Activated CD4-positive, alpha-beta T cell treated with anti-CD3 and anti-CD28 coated beads for 1 hour (primary cell): ENCODE measurements at places on chromosomes 13 and 19.

DNA sequence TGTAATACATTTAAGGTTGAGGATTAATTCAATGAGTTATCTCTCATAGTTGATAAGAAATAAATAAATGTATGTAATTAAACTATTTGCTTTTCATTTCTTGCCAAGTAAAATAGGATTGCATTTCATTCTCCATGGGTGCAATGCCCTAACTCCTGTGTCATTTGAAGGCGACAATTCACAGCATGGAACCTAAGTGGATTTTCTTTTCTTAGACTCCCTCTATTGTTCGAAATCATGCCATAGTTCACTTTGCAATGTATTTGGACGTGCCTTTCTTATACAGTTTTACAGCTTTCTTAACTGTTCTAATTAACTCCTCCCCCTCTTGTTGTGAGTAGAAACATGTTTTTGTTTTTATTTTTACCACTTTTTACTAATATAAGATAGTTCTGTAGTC lies 263.0 kb downstream of the B3GLCT start:
- DNase-seq: no peak

DNA sequence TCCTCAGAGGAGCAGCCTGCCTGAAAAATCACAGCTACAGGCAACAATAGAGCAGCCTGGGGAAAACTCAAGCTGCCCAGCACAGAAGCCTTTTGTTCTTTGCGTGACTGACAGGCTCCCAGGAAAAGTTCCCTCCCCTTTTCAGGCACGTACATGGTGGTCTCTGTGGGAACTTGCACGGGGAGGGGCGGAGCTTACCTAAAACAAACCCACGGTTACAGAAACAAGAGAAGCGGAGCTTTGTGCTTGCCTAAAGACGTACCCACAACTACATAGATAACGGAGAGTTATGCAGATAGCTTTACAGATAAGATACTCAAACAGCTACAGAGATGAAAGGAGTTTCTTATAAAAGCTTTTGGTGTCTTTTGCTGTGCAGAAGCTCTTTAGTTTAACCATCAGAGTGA lies 11.4 kb downstream of the ETFB start:
- no peak for DNase-seq

DNA sequence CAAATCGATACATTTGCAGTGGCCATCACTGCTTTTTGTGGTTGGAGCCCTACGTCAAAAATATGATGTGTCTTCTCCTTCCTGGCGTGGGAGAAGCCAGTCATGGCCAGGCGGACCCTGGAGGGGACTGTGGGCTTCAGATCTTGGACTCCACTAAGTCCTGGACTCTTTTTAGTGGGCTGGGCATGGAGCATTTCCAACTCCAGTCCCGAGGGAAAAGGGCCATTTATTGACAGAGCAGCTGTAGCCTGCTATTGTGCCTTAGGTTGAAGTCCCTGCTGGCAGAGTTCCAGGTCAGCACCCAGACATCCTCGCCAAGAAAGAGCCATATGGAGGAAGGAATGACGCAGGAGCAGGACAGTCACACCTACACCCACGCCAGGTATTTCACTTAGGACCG lies 179.2 kb upstream of the ZNF507 start:
- no peak for DNase-seq

DNA sequence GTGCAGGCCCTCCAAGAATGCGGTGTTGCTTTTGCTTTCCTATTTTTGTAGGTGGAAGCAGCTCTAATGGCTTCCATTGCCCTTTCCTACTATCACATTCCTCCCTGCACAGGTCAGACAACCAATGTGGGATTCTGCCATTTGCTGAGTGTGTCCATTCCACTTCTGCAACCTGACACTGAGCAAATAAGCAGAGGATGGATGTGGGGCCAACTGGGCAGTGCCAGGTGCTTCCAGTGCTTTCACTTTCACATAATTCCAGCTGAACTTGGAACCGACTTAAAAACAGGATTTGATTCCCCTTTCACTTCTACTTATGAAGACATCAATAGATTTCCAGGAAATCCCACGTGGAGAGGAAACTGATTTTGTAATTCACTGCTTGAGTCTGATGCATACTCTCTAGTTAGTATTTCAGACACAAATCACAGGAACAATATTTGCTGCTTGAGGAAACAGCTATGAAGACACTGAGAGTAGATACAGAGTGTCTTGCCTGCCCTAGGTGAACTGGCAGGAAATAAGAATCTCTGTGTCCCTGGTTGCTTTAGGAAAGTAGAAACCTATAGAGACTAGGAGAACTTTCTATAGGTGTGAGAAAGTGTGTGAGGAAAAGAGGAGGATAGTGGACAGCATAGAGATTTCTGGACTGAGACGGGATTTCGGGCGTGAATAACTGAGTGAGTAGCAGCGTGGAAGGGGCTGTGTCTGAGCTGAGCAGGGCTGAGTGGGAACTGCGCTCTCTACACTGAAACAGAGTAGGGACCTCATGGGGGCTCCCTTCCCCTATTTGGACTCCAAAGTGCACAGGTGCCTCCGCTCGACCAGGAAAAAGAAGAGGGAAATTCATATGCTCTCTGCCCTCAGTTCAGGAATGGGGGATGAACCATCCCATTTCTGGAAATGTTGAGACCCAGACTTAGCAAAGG lies 22.5 kb downstream of the LGALS16 start:
- no peak for DNase-seq

DNA sequence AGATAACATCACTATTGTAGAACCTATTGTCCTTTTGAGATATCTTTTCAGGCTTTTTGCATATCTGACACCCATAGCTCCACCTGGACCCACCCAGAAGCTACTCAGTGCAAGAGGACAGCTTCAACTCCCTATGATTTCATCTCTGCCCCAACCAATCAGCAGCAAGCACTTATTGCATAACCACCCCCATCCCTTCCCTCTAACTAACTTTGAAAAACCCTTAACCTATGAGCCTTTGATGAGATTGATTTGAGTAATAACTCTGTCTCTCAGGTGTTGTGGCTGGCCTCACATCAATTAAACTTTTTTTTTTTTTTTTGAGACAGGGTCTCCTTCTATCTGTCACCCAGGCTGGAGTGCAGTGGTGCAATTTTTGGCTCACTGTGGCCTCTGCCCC lies 13.4 kb upstream of the MTRF1 start:
- DNase-seq: no peak

DNA sequence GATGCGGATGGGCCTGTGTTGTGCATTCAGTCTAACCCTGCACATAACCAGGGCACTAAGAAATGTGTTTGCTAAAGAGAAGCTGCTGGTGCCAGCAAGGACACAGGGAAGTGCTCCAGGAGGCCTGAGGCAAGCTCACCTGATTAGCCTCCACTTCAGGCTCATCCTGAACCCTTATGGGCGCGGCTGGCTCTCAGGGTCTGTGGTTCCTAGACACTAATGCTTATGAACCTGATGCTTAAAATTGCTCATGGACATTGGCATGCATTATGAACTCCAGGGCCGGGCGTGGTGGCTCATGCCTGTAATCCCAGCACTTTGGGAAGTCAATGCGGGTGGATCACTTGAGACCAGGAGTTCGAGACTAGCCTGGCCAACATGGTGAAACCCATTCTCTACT lies 34.3 kb downstream of the SERP2 start:
- DNase-seq: no peak

DNA sequence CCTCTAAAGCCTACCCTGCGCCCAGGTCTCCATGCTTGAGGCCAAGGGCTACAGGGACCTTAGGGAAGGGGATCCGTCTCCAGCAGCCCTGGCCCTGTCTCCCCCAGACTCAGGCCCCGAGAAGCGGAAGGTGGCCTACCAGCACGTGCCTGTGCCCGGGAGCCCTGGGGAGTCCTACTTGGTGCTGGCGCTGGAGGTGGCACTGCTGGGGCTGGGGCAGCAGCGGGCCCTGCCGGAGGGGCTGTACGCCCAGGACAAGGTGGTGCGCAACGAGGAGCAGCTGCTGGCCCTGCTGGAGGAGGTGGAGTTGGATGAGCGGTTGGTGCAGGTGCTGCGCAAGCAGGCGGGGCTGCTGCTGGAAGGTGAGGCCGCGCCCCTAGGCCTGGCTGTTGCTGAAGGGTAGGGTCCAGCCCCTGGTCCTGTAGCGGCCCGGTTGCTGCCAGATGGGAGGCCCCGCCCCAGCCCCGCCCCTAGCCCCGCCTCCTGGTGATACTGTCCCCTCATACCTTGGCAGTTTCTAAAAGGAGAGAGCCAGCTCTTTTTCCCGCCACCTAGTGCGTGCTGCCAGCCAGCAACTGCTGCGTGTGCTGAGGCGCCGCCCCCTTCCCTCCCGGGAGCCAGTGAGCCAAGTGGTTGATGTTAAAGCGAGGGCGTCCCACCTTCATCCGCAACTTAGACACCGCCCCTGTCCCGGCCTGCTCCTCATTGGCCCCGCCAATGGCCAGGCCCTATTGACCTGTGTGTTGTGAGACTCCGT lies 22.6 kb downstream of the ZSWIM4 start:
- DNase-seq: no peak

GRCh38 chr13:26601669-26602068 lies 44.2 kb downstream of the WASF3 start:
- no peak for DNase-seq

DNA sequence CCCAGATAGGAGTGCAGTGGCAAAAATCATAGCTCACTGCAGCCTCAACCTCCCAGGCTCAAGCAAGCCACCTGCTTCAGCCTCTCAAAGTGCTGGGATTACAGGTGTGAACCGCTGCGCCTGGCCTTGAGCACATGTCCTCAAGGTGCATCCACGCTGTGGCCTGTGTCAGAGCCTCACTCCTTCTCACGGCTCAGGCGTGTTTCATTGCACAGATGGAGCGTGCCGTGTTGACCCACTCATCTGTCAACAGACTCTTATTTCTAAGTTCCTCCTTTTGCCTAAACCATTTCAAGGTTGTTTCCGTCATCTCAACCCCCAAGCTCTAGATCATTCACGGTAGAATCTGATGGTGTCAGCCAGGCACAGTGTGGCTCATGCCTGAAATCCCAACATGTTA lies 28.2 kb downstream of the ATP8B3 start:
- no peak for DNase-seq

DNA sequence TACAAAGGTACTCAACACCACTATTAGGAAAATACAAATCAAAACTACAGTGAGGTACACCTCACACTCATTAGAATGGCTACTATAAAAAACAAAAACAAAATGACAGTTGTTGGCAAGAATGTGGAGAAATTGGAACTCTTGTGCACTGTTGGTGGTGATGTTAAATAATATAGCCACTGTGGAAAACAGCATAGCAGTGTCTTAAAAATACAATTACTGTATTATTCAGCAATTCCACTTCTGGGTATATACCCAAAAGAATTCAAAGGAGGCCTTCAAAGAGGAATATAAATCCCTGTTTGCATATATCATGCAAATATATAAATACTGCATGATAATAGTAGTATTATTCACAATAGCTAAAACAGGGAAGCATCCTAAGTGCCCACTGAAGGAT lies 66.8 kb downstream of the CDK8 start:
- DNase-seq: no peak

- DNase-seq: no peak
Observed at GRCh38 chr13:26952551-26953143, 192.1 kb upstream of the GPR12 start.

DNA sequence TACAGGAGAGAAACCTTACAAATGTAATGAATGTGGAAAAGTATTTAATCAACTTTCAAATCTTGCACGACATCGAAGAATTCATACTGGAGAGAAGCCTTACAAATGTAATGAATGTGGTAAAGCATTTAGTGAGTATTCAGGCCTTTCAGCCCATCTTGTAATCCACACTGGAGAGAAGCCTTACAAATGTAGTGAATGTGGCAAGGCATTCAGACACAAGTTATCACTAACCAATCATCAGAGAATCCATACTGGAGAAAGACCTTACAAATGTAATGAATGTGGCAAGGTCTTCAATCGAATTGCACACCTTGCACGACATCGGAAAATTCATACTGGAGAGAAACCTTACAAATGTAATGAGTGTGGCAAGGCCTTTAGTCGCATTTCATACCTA lies 13.6 kb upstream of the ZNF610 start:
- no peak for DNase-seq

DNA sequence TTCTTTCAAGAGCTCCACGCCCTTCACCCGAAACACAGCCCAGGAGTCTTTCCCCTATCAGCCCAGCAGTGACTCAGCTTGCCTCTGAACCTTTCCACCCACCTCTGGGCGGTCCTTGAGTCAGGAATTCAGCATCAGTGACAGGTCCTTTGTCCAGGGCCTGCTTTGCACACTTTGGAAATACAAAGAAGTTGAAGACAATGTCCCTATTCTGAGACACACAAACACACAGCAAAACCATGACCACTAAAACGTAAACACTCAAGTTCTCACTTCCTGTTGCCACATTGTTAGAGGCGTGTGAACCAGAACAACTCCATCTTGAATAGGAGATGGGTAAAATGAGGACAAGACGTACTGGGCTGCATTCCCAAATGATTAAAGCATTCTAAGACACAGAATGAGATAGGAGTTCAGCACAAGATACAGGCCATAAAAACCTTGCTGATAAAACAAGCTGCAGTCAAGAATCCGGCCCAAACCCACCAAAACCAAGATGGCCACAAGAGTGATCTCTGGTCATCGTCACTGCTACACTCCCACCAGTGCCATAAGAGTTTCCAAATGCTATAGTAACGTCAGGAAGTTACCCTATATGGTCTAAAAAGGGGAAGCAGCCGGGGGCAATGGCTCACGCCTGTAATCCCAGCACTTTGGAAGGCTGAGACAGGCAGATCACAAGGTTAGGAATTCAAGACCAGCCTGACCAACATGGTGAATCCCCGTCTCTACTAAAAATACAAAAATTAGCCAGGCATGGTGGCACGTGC lies 49.2 kb upstream of the ATP12A start:
- DNase-seq: no peak

DNA sequence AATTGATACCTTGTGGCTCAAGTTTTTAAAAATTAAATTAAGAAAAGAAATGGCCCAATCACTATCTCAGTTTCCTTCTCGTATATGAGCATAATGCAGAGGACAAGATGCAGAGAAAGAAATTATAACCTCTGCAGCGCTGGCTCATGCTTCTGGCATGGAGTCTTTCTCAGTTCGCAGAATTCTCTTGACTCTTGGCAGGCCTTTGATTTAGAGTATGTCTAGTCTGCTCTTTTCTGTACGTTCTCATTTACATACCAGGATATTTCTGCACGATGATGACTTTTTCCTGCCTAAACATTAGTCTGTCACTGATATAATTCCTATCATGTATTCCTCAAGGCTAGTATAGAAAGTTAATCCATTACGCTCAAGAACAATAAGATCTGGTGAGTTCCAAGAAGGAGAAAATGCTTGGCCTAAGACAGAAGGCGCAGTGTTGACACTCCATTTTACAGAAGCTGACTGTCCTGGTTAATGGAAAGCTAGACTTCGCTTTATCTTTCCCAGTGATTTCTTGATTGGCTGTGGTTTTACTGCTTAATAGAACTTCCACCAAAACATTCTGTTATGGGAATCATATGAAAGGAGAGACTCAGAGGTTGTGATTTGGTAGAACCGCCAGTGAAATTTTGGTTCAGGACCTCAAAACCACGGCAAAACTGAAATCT lies 1.7 kb upstream of the SMAD9 start:
- DNase-seq: no peak

- no peak for DNase-seq
Observed at GRCh38 chr13:37665420-37665819, 66.9 kb upstream of the POSTN start.
